Hematopoietic multipotent progenitor cell treated with erythropoietin and hydrocortisone succinate and interleukin-3 and kit ligand, for 17 days (in vitro differentiated cells): ENCODE measurements at places on chromosomes 6 and 20.

GRCh38 chr6:44179648-44180047 lies 21.0 kb downstream of the CAPN11 start:
- no peak for DNase-seq

GRCh38 chr20:58976061-58976730 lies 4.9 kb upstream of the NELFCD start:
- no peak for DNase-seq

GRCh38 chr6:144886682-144887081 lies 601.5 kb downstream of the UTRN start:
- DNase-seq: peak; percentile 8

- no peak for DNase-seq
Observed at GRCh38 chr20:48064929-48065328, 279.6 kb upstream of the SULF2 start.

DNA sequence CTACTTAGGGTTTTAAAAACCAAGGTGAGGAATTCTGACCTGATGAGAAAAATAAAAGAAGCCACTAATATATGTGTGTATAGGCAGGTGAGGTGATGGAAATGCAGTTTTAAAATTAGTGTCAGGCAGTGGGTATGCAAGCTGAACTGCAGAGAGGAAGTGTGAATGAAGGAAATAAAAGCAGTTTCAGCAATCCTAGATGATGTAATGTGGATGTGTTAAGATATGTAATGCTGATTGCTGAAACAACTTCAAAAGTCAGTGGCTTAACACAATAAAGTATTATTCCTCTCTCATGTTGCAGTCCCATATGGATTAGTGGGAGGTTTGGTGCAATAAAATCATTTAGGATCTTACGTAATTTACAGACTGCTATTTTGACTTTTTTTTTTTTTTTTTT lies 119.9 kb upstream of the ASCC3 start:
- no peak for DNase-seq

- DNase-seq: no peak
Observed at GRCh38 chr6:127303917-127304316, 37.3 kb downstream of the RNF146 start.

DNA sequence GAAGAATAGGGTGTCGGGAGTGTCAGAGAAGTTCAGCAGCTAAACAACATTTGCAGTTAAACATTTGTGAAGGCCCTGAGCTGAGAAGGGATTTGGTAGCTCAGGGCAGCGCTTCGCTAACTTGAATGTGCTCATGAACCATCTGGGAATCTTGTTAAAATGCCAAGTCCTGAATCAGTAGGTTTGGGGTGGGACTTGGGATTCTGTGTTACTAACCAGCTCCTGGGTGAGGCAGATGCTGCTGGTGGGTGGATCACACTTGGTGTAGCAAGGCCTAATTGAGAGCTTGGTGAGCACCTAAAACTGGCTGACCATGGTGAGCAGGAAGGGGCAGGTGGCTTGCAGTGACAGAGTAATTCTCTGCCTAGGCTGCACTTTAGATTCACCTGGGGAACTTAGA lies 5.9 kb downstream of the PTPRA start:
- no peak for DNase-seq

DNA sequence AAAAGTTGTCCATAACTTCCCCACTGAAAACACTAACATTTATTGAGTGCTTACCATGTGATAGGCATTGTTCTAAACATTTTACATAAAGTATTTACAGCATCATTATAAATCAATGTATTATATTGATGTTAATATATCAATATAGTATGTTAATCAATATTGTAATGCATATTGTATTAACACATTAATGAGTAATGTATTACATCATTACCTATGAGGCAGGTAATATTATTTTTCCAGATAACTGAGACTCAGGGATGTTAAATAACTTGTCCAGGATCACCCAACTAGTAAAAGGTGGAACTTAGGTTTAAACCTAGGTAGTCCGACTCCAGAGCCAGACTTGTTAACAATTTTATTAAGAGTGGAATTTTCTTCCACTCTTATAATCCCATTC lies 12.2 kb upstream of the TREM2 start:
- no peak for DNase-seq

DNA sequence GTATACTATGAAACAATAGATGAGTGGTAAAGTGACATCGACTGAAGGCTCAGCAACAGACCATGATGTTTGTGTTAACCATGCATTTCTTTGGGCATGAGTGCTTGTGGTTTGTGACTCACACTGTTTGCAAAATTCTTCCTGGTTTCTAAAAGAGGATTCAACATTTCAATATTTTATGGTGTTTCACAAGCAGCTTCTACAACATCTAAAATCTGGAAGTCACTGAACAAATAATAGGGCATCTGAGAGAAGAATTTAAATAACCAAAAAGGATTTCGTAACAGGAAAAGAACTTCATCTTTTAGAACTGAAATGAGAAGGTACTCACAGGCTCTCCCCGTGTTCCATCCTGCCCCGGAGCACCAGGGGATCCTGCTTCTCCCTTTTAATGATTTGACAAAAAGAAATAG lies 146.2 kb downstream of the COL21A1 start:
- DNase-seq: no peak

- DNase-seq: peak; percentile 24
Observed at GRCh38 chr6:79544299-79544927, 7.2 kb upstream of the LCA5 start.

DNA sequence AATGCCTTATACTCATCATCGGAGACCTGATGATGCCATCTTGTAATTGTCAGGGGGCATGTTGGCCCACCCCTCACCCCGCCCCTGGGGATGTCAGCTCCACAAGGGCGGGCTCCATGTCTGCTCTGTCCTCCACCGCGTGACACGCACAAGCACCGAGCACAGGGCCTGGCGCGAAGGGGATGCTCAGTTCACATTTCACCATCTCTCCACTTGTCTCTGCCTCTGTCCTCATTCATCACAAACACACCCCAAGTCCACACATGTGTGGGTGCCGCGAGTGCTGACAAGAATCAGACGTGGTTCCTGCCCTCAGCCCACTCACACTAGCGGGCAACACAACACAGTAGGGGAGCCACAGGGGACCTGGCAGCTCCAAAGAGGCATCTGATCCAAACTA lies 151.2 kb upstream of the PTPN1 start:
- no peak for DNase-seq

DNA sequence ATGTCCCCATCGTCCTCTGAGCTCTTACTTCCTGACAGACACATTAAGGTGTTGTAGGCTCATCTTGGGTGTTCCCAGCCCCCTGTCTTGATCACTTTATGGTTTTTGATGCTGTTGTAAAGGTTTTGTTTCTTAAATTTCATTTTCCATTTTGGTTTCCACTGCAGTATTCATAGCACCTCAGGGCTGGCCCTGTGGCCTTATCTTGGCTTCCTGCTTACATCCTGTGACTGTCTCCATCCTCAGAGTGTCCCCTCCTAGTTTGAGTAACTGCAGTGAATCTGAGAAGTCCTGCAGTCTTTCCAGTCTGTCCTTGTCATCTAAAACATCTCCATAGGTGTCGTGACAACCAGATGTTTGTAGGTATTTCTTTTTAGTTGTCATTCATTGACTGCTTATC lies 50.9 kb downstream of the JARID2 start:
- DNase-seq: peak; percentile 49

GRCh38 chr20:10721976-10722375 lies 48.2 kb upstream of the JAG1 start:
- DNase-seq: no peak

DNA sequence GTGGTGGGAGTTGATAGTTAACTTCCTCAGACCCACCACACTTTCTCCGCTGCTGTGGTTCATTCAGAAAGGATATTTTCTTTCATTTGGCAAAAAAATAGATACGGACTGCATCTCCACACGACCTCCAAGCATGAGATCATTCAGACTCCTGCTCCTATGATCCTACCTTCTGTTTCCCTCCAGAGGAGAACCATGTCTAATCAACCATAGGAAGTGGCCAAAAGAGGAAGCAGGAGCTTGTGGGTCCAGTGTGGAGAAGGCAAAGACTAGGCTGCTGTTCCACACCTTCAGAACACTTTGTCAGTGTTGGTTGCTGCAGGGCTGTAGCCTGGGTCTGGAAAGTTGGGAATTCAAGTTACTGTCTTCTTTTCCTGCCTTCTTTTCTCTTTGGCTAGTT lies 10.6 kb upstream of the KIF13A start:
- DNase-seq: no peak

GRCh38 chr6:39377539-39377950 lies 55.0 kb upstream of the KCNK16 start:
- DNase-seq: no peak

GRCh38 chr6:163739408-163739725 lies 324.8 kb downstream of the QKI start:
- no peak for DNase-seq

DNA sequence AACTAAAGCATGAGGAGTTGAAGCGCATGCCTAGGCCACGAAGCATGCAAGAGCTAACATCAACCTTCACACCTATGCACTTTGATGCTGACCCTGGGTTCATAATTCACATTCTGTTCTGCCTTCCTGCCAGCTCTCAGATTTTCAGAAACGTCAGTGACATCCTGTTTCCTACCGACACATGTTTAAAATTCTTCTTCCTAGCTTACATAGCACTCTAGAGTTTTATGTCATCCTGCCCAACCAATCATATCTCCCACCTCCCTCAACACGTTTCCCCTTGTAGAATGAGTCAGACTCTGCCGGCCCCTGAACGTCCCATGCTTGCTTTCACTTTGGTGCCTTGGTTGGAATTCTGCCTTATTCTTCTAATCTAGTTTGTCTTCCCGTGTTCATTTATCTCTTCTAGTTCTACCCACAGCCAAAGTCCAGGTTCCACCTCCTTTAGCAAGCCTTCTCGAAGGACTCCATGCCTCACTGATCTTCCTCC lies 97.2 kb upstream of the MAP7 start:
- no peak for DNase-seq

- no peak for DNase-seq
Observed at GRCh38 chr6:143323729-143324470, 126.6 kb downstream of the ADAT2 start.

DNA sequence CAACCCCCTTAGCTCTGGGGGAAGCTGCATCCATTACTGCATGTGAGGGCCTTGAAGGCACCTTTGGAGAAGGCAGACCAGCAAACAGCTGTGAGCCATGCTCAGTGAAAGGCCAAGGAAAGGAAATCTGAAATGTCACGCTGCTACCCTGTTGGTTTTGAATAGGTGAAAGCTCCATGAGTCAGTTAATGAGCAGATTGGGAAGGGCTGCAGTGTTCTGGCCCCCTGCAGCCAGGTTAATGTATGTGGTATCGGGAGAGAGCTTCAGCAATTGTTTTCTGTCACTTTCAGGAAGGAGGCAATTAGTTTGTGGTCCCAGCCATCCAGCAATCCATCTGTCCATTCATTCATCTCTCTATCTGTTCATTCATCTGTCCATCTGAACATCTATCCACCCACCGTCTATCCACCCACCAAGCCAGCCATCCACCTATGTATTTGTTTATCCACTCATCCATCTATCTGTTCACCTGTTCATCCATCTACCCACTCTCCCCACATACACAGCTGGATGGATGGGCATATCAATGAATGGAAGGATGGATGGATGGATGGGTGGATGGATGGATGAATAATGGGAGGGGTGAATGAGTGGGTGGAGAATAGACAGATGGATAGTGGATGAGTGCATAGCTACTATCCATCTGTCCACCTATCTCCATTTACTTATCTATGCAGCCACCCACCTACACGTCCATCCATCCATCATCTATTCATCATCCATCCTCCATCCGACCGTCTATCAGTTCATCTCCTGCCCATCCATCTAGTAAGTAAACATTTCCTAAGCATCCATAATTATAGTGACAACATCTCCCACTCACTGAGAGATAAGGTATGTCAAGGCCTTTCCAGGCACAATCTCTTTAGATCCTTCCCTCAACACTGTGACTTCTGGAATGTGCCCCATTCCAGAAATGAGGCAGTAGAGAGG lies 16.0 kb downstream of the PCK1 start:
- DNase-seq: no peak

DNA sequence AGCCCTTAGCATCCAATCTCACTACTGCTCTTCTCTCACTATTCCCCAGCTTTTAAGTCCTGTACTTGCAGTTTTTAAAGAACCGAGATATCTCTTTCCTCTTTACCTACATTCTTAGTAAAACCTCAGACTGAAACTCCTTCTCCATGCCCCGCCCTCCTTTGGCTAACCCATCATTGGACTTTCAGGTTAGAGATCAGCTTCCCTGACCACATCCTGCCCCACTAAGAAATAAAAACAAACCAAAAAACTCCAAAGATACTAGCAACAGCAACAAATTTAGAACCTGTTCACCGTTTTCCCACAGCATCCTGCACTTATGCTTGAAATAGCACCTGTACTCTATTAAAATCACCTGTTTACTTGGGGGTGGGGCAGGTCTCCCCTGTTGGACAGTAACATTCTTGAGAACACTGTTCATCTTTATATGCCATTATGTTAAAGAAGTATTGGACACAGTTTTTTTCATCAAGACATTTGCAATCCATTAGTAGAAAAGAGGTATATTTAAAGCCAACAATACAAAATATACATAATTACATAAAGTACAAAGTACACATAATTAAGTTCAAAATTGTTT lies 16.3 kb upstream of the SMAP1 start:
- no peak for DNase-seq
